HFFc6 (cell line): ENCODE measurements at places on chromosomes 3 and 15. TPM values are rescaled to one million over a fixed set of nuclear protein-coding genes. Genes with fewer than 3 reads are reported as not detected.

Gene OR5K2
- total RNA-seq: not detected in 3 replicates

Gene XIRP1
- total RNA-seq: not detected in 3 replicates

GRCh38 chr3:78285032-78285728 lies 1245.3 kb downstream of the ROBO2 start:
- no peak for DNase-seq

DNA sequence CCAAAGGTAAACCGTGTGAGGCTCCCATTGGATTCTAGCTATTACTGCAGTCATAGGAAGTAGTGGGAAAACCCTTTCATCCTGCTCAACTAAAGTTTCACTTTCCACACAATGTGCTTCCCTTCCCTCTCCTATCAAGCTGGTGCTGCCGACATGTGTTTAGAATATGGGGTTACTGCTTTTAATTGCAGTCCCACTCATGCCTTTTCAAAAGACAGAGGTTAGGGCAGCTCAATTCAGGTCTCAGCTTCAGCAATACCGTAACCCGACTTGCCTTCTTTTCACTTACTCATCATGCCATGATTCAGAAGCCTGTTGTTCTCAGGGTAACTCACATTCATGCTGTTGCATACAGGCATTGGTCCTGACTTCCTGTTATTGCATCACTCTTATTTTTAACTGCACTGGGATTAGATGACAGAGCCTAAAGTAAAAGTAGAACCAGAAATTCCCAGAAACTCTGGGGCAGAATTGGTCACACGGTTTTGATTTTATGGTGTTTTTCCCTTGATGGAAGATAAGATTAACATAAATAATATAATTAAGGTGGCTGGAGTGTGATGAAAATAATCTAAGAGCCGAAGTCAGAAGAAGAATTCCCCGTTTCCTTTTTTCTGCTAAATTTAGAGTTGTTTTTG lies 45.7 kb downstream of the C2CD4B start:
- DNase-seq: peak; percentile 96

GRCh38 chr15:50493625-50494024 lies 52.8 kb downstream of the USP50 start:
- no peak for DNase-seq

DNA sequence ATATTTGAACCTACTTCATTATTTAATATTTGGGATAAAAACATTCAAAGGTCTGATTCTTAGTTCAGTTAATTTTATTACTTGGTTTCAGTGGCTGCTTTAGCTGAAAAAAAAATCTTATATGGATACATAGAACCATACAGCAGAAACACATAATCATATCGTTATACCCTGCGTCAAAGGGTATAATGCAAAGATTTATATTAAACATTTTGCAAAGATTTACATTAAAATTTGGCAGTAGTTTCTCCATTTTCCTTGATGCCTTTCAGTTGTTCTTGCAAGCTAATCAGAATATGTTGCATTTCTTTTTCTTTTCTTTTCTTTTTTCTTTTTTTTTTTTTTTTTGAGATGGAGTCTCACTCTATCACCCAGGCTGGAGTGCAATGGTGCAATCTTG lies 31.4 kb downstream of the CLDN11 start:
- DNase-seq: no peak

- DNase-seq: no peak
Observed at GRCh38 chr3:14278799-14279625, 100.4 kb downstream of the LSM3 start.

DNA sequence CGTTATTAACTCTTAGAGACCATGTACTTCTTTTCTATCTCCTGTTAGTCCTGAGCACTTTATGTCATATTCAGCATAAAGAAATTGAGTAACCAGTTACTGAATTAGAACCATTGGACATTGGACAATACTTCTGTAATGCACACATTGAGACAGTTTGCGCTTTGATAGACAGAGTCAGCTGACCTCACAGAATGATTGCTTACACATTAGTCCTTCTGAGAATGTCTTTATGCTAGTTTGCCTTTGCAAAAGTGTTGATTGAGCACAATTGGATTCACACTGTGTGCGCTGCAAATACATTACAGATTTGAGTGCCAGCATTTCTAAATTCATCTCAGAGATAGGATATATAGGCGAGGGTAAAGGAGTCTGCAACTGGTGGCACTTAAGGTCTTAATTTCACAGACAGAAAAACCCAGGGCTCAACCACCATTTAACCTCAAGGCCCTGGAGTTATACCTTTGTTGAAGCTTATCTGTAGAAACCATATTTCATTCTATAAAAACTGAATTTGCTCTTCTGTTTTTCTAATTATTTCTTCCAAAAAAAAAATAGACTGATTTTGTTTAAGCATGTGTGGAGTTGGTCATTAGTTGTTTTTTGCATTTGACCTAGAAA lies 3.8 kb downstream of the SERPINI1 start:
- no peak for DNase-seq

GRCh38 chr3:45011756-45012508 lies 14.2 kb upstream of the CLEC3B start:
- peak; percentile 87 for DNase-seq

- no peak for DNase-seq
Observed at GRCh38 chr3:140088513-140088912, 153.5 kb downstream of the CLSTN2 start.

DNA sequence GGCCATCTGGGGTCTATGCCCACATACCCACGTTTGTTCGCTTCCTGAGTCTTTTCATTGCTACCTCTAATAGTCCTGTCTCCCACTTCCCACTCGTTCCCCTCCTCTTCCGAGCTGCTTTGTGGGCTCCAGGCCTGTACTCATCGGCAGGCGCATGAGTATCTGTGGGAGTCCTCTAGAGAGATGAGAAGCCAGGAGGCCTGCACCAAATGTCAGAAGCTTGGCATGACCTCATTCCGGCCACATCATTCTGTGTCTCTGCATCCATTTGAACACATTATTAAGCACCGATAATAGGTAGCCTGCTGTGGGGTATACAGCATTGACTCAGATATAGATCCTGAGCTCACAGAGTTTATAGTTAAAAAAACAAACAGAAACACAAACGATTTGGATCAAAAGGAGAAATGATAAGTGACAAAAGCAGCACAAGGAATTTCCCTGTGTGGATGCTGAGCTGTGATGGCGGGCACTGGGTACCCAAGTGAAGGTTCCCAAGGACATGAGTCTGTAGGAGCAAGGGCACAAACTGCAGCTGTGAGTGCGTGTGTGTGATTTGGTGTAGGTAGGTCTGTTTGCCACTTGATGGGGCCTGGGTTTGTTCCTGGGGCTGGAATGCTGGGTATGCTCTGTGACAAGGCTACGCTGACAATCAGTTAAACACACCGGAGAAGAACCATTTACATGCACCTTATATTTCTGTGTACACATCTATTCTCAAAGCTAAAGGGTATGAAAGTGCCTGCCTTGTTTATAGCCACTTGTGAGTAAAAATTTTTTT lies 35.9 kb downstream of the NR1I2 start:
- no peak for DNase-seq
